ENCODE measurements at places on chromosomes 6 and 20. TPM values are rescaled to one million over a fixed set of nuclear protein-coding genes. Genes with fewer than 3 reads are reported as not detected.

The CBLN4 gene
- polyA plus RNA-seq: not detected

The TENT5A gene
- polyA plus RNA-seq: 14.6 TPM

The TXLNB gene
- polyA plus RNA-seq: 48.7 TPM

The MAS1 gene
- polyA plus RNA-seq: 0.02 TPM

The DLK2 gene
- polyA plus RNA-seq: 1.1 TPM

The RTN4IP1 gene
- polyA plus RNA-seq: 17.4 TPM

The ADTRP gene
- 0.05 TPM for polyA plus RNA-seq

The LBP gene
- 0.84 TPM for polyA plus RNA-seq

The KHDC1L gene
- polyA plus RNA-seq: not detected

The PBOV1 gene
- not detected for polyA plus RNA-seq

The FILIP1 gene
- 39.1 TPM for polyA plus RNA-seq

The CRISP3 gene
- not detected for polyA plus RNA-seq

The C6orf52 gene
- polyA plus RNA-seq: 0.29 TPM

The SERINC1 gene
- 120 TPM for polyA plus RNA-seq

The HLA-DOA gene
- polyA plus RNA-seq: 1.2 TPM

The NOX3 gene
- polyA plus RNA-seq: not detected

The SRF gene
- 55.3 TPM for polyA plus RNA-seq

The BTN1A1 gene
- not detected for polyA plus RNA-seq

The PCK1 gene
- polyA plus RNA-seq: 1.0 TPM

The ATP6V1G2 gene
- 2.8 TPM for polyA plus RNA-seq

The SCRT2 gene
- not detected for polyA plus RNA-seq

The EPHA7 gene
- 6.6 TPM for polyA plus RNA-seq

The DDX43 gene
- polyA plus RNA-seq: 0.16 TPM

The KIAA0408 gene
- polyA plus RNA-seq: 2.3 TPM

The HUS1B gene
- not detected for polyA plus RNA-seq

The TRAPPC3L gene
- polyA plus RNA-seq: 0.18 TPM

The PPP1R3G gene
- polyA plus RNA-seq: 10.9 TPM

The NOL4L gene
- polyA plus RNA-seq: 8.3 TPM

The ZSCAN16 gene
- 2.9 TPM for polyA plus RNA-seq

The CCR6 gene
- not detected for polyA plus RNA-seq

The OOEP gene
- not detected for polyA plus RNA-seq

The DNAAF9 gene
- 7.2 TPM for polyA plus RNA-seq

The PRSS35 gene
- polyA plus RNA-seq: 9.3 TPM

The HLA-DQB1 gene
- polyA plus RNA-seq: 19.8 TPM

The SLC32A1 gene
- not detected for polyA plus RNA-seq

The CASS4 gene
- polyA plus RNA-seq: 0.34 TPM

The TP53TG5 gene
- 0.95 TPM for polyA plus RNA-seq

Data from right cardiac atrium (tissue), 5 donors.